ENCODE measurements at places on chromosomes 5 and 9.

DNA sequence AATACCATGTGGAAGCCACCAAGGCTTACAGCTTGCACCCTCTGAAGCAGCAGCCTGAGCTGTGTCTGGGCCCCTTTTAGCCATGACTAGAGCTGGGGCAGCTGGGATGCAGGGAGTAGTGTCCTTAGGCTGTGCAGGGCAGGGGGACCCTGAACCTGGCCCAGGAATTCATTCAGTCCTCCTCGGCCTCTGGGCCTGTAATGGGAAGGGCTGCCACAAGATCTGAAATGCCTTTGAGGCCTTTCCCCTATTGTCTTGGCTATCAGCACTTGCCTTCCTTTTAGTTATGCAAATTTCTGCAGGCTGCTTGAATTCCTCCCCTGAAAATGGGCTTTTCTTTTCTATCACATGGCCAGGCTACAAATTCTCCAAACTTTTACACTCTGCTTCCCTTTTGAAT is 9.0 kb downstream of the GPR150 start:
- DNase-seq: no peak

- DNase-seq: no peak
These were observed 296 bp downstream of the ZSWIM6 start for GRCh38 chr5:61332358-61332749.

- DNase-seq: no peak
These were observed 401.4 kb upstream of the KLF4 start for GRCh38 chr9:107890921-107891465.

DNA sequence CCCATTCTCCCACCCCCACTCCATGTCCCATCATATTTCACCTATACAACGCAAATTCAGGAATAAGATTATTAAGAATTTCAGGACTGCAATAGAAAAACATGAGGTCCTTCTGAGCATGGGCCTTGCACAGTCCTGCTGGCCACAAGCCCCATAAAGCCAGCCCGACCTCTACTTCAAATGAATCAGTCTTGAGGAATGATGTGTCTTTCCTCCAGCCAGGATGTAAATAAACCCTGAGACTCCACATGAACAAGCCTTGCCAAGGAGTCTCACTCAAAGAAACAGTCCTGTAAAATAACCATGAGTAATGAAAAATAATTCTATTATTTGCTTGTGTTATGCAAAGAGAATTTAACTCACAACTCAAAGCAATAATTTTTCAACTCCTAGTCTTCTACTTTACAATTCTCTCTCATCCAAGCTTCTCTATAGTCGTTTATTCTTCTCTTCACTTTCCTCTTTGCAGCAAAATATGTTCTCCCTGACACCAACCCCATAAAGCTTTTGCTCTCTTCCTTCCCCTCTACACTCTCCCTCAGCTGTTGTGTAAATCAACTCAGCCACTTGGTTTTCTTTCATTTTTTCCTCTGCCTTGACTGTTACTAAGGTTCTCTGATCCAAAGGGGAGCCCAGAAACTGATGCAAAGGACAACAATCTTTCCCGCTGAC is 140.1 kb upstream of the MOCS2 start:
- no peak for DNase-seq

DNA sequence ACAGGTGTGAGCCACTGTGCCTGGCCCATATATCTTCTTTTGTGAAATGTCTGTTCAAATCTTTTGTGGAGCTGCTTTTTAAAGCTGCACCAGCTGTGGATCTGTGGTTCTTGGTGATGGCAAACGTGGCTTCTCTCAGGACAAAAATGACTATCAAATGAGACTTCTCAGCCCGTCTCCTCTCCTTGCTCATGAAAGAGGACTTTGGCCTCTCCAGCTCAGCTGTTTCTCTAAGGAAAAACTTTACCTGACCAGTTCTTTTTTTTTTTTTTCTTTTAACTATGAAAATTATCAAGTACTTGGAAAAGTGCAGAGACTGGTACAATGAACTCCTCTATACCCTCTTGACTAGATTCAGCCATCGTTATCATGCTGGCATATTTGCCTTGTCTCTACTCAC is 44.8 kb downstream of the RALGPS1 start:
- DNase-seq: no peak

DNA sequence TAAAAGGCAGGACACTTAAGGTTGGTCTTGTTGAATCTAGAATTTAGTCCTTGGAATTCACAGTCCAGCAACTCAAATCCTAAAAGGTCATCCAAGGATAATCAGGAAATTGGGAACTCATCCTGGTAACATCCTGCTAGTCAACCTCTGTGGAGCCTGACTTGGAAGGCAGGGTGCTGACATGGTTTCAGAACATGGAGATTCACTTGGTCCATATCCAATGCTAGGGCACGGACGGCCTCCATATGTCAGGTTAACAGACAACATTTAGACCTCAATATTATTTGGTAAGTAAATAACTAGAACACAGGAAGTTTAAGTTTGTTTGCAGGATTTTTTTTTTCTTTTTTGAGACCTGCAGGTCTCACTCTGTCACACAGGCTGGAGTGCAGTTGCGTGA is 783 bp upstream of the DNAH5 start:
- DNase-seq: no peak

DNA sequence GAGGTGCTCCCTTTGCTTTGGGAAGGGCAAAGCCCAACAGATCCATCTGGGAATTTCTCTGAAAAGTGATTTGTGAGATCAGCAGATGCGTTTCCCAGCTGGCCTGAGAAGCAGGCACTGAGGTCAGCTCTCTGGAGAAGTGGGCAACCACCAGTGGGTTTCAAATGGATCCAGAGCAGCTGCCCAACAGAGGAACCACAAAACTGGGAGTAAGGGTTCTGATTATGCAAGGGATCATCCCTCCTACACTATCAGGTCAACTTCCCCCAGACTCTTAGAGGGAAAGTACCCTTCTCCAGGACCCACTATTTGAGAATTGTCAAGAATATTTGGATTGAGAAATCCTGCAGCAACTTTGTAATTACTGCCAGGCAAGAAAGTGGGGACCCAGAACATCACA is 21.7 kb downstream of the CCL28 start:
- no peak for DNase-seq

GRCh38 chr5:150255659-150256409 is 33.7 kb downstream of the CAMK2A start:
- DNase-seq: no peak

GRCh38 chr9:134765785-134766184 is 114.8 kb upstream of the FCN2 start:
- no peak for DNase-seq

DNA sequence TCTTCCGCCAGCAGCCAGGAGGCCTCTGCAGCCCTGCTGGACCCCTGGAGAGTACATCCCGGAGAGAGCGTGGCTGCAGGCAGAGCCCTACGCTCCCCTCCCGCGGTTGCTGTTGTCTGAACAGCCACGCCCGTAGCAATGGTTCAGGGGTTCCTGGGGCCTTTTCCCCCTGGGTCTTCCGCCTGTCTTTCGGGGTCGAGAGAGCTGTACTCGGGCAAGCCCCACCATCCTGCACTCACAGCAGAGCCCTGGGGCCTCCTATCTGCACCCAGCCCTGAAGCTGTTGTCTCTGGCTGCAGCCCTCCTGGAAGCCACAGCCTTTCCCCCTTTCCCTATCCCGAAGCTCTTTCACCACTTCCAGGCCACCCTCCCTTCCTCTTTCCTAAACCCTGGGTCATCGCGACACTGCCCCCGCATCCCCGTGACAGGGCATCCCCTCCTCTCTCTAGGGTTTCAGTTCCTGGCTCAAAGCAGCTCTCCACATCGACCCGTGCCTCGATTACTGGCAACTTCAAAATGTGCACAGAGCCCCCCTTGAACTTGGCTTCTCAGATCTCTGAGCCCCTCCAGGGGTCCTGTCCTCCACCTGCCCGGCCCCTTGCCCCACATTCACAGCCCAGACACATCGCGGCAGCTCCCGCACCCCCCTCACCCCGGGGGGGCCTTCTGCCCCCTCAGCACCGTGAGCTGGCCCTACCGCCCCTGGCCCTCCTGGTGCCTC is 43.9 kb upstream of the CEP72 start:
- DNase-seq: no peak

GRCh38 chr5:180468732-180469585 is 25.2 kb upstream of the CNOT6 start:
- no peak for DNase-seq

GRCh38 chr5:85148701-85149100 is 764.0 kb upstream of the EDIL3 start:
- no peak for DNase-seq

DNA sequence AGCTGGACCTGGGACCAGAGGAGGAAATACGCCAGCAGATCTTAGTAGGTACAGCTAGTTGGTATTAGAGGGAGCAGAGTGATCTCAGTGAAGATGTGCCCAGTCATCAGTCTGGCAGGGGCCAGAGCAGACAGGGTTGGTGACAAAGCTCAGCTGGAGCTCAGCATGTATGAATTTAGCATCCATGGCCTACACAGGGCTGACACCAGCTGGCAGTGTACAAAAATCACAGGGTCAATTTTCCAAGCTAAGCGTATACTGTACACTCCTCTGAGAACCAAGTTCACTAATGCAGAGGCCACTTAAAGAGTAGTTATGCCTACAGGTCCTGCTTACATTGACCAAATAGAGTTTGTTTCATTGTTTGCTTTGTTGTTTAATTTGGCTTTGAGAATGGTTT is 146.6 kb downstream of the SLC24A2 start:
- DNase-seq: no peak

DNA sequence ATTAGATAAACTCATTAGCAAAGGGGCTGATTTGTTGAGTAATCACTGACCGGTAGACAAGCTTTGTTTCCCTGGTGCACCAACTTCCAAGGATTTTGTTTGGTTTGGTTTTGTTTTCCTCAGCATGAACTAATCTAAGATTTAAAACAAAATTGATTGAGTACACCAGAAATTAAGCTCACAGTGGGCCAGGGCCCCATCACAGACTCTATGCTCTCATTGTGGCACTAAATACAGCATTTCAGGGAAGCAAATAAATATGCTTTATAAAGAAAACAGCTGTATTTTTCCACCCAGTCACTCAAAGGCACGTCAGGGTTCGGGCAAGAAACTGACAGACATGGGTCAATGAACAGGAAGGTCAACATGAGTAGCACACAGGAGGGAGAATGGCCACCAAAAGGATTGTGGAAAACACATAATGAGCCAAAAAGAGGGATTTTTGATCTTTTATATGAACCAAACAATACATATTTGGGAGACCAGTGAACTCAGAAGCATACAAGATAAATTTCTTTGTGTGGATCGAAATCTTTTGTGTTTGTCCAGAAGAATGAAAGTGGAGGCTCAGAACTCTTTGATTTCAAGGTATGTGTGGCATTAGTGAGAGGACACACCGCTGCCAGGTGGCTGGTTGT is 8.8 kb downstream of the CFAP77 start:
- DNase-seq: no peak

DNA sequence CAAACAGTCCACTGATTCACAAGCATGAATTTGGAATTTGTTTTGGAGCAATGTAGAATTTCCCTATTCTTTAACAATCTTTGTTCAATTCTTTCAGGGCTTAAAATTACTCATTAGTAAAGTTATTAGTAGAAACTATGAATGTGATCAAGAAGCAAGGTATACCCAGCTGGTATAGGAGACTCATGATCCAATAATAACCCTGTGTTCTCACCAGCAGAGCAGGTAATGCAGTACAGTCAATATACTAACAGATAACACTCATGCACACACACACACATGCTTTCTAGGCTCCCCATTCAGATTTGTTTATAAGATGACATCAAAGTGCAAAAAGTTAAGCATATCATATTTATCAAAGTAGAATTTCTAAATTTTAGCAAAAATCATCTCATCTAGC is 445.2 kb downstream of the ELAVL2 start:
- no peak for DNase-seq

- DNase-seq: no peak
These were observed 105.6 kb downstream of the KCTD16 start for GRCh38 chr5:144276034-144276822.

DNA sequence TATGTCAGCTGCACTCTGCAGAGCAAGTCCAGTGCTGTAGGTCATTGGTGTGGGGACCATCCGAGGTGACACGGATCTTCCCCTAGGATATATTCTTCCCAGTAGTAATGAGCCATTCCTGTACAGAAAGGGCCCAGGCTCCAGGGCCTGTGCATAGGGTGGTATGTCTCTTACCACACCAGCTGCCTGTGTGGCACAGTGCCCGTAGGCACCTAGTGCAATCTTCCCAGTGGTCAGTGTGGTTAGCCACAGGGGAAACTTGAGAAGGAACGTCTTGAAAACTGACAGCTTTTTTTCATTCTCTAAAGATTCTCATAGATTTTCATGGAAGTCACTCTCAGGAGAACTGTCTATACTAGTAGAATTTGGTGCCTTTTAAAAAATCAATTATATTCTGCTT is 39.8 kb downstream of the CYSTM1 start:
- DNase-seq: peak; percentile 53

DNA sequence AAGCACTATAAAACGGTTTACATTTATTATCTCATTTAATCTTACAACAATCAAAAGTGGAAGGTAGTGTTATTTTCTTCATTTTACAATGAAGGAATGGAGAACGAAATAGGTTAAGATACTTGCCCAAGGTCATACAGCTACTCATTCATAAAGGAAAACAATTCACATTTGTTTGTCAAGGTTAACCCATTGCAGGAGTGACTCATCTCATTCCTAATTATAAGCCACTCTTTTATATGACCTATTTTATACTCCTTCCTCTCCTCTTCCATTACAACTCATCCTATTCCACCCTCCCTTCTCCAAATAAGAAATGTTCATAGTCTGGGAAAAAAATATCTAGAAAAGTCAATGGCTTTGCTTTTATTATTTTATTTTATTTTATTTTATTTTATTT is 29.6 kb downstream of the CRHBP start:
- DNase-seq: no peak

DNA sequence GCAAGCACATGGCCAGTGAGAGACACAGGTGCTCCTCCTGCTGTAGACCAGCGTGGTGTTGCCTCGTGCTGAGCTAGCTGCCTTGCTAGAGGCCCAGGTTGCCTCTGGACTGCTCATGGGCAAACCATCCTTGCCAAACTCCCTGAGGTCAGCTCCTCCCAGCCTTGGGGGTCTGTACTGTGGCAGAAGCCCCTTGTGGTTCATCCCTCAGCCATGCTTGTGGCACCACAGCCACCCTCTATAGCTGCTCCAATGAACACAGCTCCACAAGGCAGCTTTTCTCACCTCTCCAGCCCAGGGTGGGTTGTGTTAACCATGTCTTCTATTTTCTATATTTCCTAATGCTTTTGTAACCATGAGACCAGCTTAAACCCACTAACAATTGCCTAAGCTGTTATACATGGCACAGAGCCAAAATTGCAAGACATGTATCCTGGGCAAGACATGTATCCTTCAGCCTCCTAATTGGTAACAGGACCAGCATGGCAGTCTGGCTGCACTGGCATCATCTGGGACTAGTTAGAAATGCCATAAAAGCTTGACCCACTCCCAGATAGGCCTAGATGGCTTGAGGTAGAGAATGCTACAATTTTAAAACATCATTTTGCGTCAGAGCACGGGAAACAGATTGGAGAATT is 183.1 kb upstream of the S1PR3 start:
- DNase-seq: no peak

- no peak for DNase-seq
These were observed 24.2 kb downstream of the ABO start for GRCh38 chr9:133250741-133251170.

DNA sequence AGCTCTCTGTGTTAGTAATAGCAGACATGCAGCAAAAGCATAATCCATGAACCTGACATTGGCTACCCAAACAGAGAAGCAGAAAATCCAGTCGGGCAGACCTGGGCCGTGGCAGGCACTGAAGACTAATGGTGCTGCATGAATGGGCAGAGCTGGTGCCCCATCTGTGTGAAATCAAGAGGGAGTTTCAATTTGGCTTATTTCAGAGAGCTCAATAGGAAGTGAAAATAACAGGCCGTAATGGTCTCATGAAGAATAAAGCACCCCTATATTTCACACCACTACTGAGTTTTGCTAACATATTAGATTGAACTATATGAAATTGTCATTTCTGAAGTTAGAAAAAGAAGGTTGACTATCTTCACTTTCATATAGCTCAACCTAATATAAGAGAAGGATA is 149.7 kb downstream of the ENC1 start:
- no peak for DNase-seq

Data from HS-27A (cell line).